ENCODE measurements at places on chromosomes 2 and 18.

DNA sequence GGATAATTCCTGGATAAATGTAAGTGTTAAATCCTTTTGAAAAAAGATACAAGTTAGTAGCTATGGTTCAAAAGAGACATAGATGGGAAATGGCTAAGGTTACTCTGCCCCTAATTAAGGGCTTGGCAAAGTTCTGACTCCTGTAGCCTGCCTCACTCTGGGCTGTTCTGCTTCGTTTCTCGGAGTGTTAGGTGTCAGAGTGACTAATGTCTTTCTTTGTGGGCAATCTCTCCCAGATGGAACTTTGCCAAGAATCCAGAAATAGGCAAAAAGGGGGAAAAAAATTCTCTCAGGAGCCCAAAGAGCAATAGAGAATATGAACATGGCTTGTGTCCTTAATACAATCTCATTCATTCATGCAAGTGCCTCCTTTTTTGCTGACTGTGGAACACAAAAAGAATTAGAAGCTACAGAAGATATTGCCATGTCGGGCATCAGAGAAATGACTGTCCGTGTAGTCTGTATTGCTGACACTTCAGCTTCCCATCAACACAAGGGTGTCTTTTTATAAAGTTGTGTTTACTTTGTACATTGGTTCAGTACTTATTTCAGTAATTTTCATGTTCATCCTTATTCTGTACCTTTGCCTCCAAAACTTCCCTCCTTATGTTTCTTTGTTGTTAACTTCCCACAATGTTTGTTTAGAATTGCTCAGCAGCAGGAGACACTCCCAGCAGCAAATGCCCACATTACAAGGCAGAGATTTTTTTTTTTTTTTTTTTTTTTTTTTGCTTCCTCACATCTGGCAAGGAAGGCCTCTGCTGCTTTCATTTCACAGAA lies 134.0 kb downstream of the FTCDNL1 start:
- peak; percentile 35 for DNase-seq

GRCh38 chr18:35030277-35030989 lies 10.8 kb upstream of the MAPRE2 start:
- no peak for DNase-seq

GRCh38 chr2:200089040-200089755 lies 133.8 kb downstream of the MAIP1 start:
- peak; percentile 23 for DNase-seq

DNA sequence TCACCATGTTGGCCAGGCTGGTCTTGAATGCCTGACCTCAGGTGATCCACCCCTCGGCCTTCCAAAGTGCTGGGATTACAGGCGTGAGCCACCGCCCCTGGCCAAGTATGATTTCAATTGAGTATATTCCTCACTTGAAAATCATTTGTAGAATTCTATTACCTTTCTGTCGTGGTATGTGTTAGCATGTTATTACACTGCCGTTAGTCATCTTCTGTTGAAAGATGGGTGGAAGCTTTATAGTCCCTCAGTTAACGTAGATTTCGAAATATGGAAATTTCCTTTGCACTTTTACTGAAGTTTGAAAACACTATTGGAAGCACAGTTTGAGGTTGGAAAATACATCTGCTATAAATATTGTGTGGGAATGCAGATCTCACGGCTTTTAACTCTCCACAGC lies 14.7 kb downstream of the NIFK start:
- DNase-seq: peak; percentile 91

DNA sequence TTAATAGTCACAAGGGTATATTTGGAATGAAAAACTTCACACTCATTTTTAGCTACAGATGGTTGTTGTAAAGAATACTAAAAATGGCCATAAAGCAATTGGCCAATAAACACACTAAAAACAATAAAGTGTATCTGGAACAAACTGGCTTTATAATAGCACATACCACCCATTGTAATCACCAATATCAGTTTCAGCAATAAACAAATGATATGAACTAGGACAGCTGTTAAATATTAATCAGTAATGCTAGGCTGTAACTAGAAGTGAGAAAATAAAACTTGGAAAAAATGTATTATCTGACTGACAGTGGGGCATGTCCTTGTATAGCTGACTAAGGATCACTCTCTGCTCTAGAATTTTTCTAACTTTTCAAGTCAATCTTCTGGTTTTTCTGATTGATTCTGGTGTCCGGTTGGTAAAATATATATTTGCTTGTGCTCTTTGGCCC lies 312.5 kb downstream of the RND3 start:
- DNase-seq: no peak

DNA sequence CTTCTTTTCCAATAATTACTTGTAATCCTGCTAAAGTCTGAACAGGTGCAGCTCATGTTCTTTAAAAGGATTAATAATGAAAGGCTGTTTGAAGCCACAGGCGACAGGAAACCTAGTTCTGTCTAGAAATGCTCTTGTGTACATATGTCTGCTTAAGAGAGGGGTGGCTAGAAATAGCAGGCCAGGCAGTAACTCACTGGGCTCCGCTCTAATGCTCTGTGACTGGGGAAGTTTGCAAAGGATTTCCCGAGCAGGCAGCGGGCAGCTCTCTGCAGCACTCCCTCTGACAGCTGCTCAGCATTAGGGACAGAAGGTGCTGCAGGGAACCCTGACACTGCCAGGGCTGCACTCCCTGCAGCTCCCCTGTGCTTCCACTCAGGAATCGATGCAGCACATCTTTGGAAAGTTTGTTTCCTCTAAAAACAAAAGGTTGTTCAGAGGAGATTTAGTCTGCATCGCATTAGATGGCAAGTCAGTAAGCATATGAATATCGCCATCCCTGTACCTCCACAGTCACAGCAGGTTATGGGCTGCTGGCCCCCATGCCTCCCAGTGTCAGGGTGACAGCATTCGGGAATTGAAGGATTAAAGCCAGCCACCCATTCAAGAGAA lies 33.1 kb upstream of the TTC39C start:
- DNase-seq: no peak

DNA sequence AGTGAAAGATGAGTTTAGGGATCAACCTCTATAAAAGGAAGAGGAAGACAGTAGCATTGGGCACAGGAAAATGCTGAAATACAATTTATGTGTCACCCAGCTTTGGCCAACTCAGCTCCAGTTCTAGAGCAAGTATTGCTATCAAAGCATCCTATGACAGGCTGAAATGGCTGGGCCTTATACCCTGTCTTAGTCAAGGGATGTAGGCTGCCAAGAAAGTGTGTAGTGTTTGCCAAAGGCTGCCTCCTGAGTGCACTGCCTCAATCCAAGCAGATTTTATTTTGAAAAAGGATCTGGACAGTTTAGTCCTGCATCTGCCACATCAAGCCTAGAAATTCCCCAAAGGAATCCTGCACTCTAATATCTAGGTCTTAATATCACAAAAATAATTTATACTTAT lies 359.9 kb upstream of the ZC3H15 start:
- DNase-seq: no peak

GRCh38 chr2:104849618-104850141 lies 4.2 kb upstream of the POU3F3 start:
- peak; percentile 48 for DNase-seq

DNA sequence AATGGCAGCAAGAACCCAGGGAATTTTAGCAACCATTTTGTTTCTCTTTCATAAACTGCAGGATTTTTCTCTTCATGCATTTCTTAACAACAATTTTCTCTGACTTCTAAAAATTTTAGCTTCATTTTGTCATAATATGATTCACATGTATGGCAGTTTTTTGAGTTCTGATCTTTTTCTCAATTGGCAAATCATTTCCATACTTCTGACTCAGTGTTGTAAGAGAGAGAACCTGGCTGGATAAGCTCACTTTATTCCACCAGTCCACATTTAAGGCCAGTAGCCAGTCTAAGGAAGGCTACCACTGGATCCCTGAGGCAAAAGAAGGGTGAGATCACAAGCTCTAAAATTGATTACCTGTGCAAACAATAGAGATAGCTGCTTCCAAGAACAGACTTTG lies 42.8 kb upstream of the COL3A1 start:
- DNase-seq: peak; percentile 25

DNA sequence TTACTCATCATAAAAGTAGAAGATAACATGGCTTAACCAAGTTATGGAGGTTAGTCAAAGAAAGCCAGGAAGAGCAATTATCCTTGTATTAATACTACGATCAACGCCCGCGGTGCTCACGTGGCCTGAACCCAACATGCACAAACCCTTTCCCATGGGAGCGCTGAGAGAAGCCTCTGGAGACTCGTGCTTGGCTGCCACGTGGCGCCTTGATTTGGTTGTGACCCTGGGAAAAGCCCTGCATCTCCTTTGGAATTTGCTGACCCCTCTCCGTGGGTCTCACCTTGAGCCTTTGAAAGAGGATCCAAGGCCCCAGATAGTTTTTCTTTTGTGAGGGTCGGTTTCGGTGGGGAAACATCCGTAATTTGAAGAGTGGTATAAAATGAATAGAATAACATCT lies 255.6 kb downstream of the DCDC2C start:
- DNase-seq: no peak

DNA sequence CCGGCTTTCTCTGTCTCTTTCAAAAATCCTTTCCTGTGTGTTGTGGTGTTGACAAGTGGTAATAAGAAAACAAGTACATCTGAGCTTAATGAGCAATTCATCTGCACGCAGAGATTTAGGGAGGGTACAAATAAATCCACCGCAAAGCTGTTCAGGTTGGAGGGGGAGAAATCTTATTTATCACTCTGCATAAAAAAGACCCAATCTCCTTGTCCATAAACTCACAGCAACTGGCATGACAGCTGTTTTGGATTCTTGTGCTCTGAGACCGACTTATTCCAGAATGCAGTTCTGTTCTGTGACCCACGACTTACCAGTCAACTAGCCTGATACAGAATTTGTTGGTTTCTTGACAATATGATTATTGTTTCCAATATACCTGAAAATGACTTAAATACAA lies 380.1 kb downstream of the SOX11 start:
- DNase-seq: no peak

- no peak for DNase-seq
These were observed 48.9 kb downstream of the CDC42EP3 start for GRCh38 chr2:37622450-37623100.

DNA sequence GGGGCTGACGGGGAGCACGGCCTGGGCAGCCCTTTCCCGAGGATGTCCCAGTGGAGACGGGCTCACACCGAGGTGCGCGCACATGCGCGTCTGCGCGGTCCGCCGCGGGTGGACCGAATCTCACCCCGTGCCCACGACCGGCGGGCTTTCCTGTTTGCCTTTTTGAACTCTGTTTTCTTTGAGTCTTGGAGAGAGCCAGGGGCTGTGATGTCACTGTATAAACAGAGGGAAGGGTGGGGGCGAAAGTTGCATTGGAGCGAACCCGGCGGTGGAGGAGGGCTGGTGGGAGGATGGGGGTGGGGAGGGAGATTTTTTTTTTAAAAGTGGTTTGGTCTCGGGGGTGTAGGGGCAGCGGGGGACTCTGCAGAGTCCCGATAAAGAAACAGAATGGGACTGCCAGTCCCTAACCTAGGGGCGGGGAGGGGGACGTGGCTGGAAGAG lies 141.2 kb upstream of the CTAGE1 start:
- peak; percentile 60 for DNase-seq

- no peak for DNase-seq
These were observed 8.3 kb downstream of the NFU1 start for GRCh38 chr2:69428981-69429380.

- peak; percentile 86 for DNase-seq
These were observed 71.8 kb downstream of the TGOLN2 start for GRCh38 chr2:85255813-85256594.

- DNase-seq: no peak
These were observed 10.6 kb downstream of the CNDP1 start for GRCh38 chr18:74544898-74545297.

GRCh38 chr18:38895560-38895959 lies 1330.0 kb upstream of the CELF4 start:
- no peak for DNase-seq

GRCh38 chr2:109239720-109240119 lies 110.7 kb downstream of the SH3RF3 start:
- DNase-seq: peak; percentile 67

GRCh38 chr2:229675569-229675968 lies 38.8 kb downstream of the DNER start:
- no peak for DNase-seq

- DNase-seq: no peak
These were observed at the start of gene MARCO for GRCh38 chr2:118942031-118942430. MARCO (plus strand) TSS chr2:118942194; CDS start chr2:118942301, 107 bp downstream.

DNA sequence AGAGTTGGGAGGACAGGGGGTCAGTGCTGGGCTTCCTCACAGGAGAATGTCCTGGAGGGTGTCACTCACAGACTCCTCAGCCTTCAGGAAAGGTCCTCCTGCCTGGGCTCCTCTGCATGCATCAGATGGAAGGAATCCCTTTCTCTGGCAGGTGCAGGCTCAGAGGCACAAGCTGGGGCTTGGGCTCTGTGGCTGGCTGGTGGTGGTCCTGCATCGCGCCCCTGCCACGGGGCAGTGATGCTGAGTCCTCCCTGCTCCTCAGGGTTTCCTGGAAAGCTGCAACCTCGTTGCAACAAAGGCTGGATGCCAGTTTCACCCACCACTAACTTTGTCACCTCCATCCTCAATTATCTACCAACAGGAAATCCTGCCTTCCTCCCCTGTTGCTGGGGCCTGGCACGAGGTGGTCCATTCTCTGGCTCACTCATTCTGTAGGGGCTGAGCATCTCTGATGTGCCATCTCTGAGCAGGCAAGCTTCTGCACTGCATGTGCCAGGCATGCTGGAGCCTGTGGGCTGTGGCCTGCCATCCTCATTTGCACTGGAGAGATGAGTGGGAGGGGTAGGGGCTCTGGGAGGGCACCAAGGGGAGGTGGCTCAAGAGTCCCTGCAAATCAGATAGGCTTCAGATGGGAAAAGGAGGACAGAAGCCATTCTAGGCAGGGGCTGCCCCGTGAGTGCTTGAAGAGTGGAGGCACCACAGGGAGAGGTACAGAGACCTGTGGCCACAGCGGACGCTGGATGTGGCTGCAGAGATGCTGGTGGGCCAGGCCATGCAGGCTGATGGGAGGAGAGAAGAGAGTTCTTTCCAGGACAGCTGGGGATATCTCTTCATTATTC lies 272.6 kb upstream of the HS6ST1 start:
- no peak for DNase-seq

- DNase-seq: peak; percentile 43
These were observed 78.0 kb upstream of the TANC1 start for GRCh38 chr2:158890296-158890905.

DNA sequence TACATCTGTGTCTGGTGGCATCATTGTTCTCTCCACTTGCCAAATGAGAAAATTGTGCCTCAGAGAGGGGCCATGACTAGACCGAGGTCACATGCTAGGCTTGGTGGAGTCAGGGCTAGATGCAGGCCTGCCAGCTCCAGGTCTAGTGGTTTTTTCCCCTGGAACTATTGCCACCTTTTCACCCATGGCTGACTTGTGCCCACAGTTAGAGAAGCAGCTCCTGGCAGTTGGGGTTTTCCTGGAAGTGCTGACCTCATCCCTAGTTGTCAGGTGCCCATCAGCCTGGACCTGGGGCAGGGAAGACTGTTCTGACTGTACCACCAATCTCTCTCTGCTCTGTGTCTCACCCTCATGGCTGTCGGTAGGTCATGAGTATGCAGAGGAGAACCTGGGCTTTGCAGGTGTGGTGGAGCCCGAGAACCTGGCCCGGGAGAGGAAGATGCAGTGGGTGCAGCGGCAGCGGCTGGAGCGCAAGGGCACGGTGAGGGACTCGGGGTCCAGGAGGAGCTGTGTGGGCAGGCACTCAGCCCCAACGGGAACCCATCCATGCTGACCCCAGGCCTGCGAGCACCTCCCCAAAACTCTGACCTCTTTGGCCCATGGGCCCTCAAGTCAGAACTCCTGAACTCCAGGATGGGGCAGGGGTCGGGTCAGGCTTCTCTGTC lies 12.4 kb upstream of the CATIP start:
- DNase-seq: no peak

Data from fibroblast of skin of right quadriceps (primary cell).